ENCODE measurements at places on chromosomes 4 and X. TPM values are rescaled to one million over a fixed set of nuclear protein-coding genes. Genes with fewer than 3 reads are reported as not detected.

Gene AADAT
- 9.3 TPM for polyA plus RNA-seq

Gene RTL3
- polyA plus RNA-seq, result 1.1 TPM

Gene ITGB1BP2
- 116 TPM for polyA plus RNA-seq

Gene P2RY8
- 0.17 TPM for polyA plus RNA-seq

Gene GPRASP3
- 7.8 TPM for polyA plus RNA-seq

Gene PCDH10
- polyA plus RNA-seq, result 0.34 TPM

Gene ADRA2C
- polyA plus RNA-seq, result 2.3 TPM

Gene SLC6A8
- polyA plus RNA-seq, result 32.8 TPM

Gene DOCK11
- polyA plus RNA-seq, result 23.2 TPM

Gene PAGE2B
- polyA plus RNA-seq, result not detected

Gene CPEB2
- polyA plus RNA-seq, result 10.5 TPM

Gene LANCL3
- polyA plus RNA-seq, result 0.28 TPM

Gene MAEA
- polyA plus RNA-seq, result 35.1 TPM

Gene CLCN4
- 14.3 TPM for polyA plus RNA-seq

Gene SFRP2
- polyA plus RNA-seq, result 99.5 TPM

Gene MXRA5
- polyA plus RNA-seq, result 93.6 TPM

Gene ATP8A1
- 11.9 TPM for polyA plus RNA-seq

Gene TLR1
- 3.6 TPM for polyA plus RNA-seq

Gene PALLD
- polyA plus RNA-seq, result 164 TPM

Gene YIPF7
- polyA plus RNA-seq, result 1.6 TPM

Gene ESX1
- polyA plus RNA-seq, result not detected

Gene HEPH
- 6.9 TPM for polyA plus RNA-seq

Gene GABRQ
- 2.0 TPM for polyA plus RNA-seq

Gene MAGEA9B
- not detected for polyA plus RNA-seq

Gene PHEX
- polyA plus RNA-seq, result 2.0 TPM

Gene ZDHHC15
- 4.0 TPM for polyA plus RNA-seq

Gene GAB3
- polyA plus RNA-seq, result 4.7 TPM

Gene IRF2
- 18.7 TPM for polyA plus RNA-seq

Gene CLOCK
- polyA plus RNA-seq, result 14.7 TPM

Gene P2RY4
- polyA plus RNA-seq, result 0.21 TPM
